Colonic mucosa (tissue), 4 donors: ENCODE measurements at places on chromosomes 7 and 10. TPM values are rescaled to one million over a fixed set of nuclear protein-coding genes. Genes with fewer than 3 reads are reported as not detected.

- no peak overlapping the region for H3K27ac ChIP-seq
- no peaks in the 10 kb centered on the region for H3K4me1 ChIP-seq
- H3K4me3 ChIP-seq: no peak overlapping the region
- no peaks in the 10 kb centered on the region for H3K27me3 ChIP-seq
- DNase-seq: no peak
- H3K36me3 ChIP-seq: no peaks in the 10 kb centered on the region
These were observed 123.1 kb upstream of the CCDC6 start for GRCh38 chr10:60029475-60029874.

ESYT2 gene
- total RNA-seq: 105 TPM

GRCh38 chr7:128266883-128267594 is 26.0 kb downstream of the LEP start:
- DNase-seq: peak; percentile 56
- no peak overlapping the region for H3K27ac ChIP-seq
- no peak overlapping the region for H3K4me3 ChIP-seq
- H3K4me1 ChIP-seq: no peaks in the 10 kb centered on the region
- H3K27me3 ChIP-seq: peaks cover 21% of the 10 kb centered on the region

GRCh38 chr7:2309889-2310331 is 4.3 kb downstream of the SNX8 start:
- H3K36me3 ChIP-seq: no peaks in the 10 kb centered on the region
- no peak for DNase-seq

DNA sequence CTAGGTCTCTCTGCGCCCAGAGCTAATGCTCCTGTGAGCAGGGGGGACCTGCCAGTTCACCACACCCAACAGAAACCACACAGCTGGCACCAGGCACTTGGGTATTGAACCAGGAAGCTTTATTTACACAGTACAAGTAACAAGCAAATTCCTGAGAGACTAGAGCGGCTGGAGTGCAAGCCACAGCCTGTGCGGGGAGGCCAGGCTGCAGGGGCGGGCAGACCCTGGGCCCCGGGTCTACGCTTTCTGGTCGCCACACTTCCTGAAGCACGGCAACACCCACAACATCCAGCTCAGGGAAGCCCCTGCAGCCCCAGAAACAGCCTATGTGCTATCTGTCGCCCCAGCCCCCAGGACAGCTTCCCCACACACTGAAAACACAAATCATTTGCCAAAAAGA is 125.0 kb downstream of the FAM53B start:
- H3K27ac ChIP-seq: no peak overlapping the region
- no peaks in the 10 kb centered on the region for H3K4me1 ChIP-seq
- H3K27me3 ChIP-seq: no peaks in the 10 kb centered on the region
- DNase-seq: peak; percentile 39
